ENCODE measurements at places on chromosomes 16 and 17. TPM values are rescaled to one million over a fixed set of nuclear protein-coding genes. Genes with fewer than 3 reads are reported as not detected.

Gene QRICH2
- 1.9 TPM for polyA plus RNA-seq

Gene KRTAP3-2
- not detected for polyA plus RNA-seq

Gene VAT1L
- not detected for polyA plus RNA-seq

Gene CASKIN1
- not detected for polyA plus RNA-seq

Gene COTL1
- 1,843 TPM for polyA plus RNA-seq

Gene CDT1
- 0.19 TPM for polyA plus RNA-seq

Gene ZNF594
- 0.34 TPM for polyA plus RNA-seq

Gene HOXB6
- not detected for polyA plus RNA-seq

Gene ZNF263
- polyA plus RNA-seq = 11.5 TPM
